ENCODE measurements at places on chromosomes 16 and 17.

- no peak for DNase-seq
These were observed 8.1 kb downstream of the DNAJC7 start for GRCh38 chr17:42009170-42009569.

GRCh38 chr17:69269131-69269998 is 40.7 kb upstream of the ABCA10 start:
- DNase-seq, result no peak

- DNase-seq, result no peak
These were observed 152.7 kb downstream of the SOX9 start for GRCh38 chr17:72273289-72274056.

DNA sequence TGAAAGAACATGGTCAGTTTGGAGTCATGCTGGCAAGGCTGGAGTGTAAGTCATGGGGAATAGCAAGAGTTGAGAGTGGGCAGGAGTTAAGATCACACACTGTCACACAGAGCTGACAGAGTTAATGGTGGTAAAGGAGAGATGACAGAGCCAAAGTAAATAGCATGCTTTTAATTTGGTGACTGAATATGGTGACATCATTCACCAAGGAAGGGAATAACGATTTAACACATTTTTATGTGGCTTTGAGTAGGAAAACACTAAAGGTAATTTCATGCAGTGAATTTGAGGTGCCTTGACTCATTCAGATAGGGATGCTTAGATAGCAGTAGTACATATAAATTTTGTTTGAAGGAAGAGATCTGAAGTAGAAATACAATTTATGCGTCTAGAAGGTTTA is 42.1 kb downstream of the SYNRG start:
- DNase-seq, result no peak

- no peak for DNase-seq
These were observed 51.0 kb downstream of the HYDIN start for GRCh38 chr16:71179569-71179968.

DNA sequence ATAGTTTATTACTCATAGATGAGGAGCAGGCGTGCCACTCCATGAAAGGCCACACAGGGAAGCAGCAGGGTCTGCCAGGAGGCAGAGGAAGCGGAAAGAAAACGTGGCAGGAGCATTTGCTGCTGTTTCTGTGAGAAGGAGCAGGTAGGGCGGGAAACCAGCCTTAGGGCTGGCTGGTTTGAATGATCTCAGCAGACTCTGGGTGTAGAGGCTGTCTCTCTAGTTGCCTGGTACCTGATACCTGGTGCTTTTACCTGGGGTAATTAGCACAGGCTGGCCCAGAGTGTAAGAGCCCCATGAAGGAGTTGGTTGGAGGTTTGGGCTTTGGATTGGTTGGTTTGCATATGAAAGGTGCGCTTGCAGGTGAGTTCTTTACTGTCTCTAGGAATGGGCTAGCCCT is 205.0 kb upstream of the CACNG3 start:
- no peak for DNase-seq

GRCh38 chr16:57818377-57819064 is 16.2 kb upstream of the KIFC3 start:
- DNase-seq, result no peak

- peak; percentile 36 for DNase-seq
These were observed 12.1 kb upstream of the CBX8 start for GRCh38 chr17:79808763-79809529.

DNA sequence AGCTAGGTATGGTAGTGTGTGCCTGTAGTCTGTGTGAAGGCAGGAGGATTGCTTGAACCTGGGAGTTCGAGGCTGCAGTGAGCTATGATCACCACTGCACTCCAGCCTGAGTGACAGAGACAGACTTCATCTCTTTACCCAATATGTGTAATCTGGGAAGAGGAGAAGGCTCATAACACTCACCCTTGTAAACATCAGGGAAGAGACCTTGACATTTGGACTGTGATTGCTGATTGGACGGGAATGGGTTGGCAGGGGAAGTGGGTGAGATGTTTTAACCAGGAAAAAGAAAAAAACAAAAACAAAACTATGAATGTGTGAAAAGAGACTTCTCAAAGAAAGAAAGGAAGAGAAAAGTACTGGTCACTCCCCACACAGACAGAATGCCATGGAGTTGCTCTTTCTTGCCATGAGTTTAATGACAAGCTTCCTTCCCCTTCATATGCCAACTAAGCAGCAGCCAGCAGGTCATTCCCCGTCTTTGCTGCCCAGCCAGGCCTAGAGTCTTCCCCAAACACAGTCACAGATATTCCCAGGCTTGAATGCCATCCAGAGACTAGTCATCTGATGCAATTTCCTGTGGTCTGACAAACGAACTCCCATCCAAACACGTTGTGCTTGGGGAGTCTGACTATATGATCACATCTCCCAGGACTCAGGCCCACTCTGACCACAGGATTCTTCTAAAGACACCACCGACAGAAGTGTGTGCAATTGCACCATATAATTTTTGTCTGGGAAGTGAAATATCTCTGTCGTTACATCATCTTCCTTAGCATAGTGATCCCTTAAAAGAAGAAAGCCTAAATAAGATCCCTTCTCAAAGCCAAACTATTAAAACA is 3.6 kb upstream of the XAF1 start:
- DNase-seq, result peak; percentile 51

DNA sequence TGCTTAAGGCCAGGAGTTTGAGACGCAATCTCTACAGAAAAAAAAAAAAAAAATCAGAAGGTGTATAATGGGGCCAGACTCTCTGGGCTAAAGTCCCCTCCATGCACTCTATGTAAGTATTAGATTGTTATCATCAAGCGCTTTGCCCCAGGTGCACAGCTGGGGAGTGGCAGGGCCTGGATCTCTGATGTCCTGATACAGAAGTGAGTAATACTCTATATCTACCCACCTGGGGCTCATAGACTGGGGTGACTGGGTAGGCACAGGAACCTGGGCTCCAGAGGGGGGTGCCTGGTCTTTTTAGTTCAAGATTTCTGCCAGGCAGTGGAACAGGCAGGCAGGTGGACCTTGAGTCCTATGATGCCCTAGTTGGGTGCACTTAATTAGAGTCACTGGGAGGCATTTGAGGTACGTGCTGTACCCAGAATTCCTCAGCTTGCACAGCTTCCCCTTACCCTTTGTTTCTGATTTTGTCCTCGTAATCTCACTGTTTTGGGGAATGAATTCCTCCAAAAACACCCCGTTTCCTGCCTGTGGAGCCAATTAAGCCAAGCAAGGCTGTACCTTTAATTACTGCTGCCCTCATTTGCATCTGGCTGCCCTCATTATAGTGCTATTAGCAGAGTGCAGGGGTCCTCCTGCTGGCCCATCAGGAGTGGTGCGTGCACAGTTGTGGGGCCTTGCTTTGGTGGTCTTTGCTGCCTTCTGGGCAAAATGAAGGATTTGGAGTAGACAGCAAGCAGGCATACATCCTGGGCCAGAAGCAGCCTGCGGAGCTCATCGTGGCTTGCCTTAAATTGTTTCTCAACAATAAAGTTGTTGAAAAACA is 239.0 kb downstream of the SNX29 start:
- DNase-seq, result no peak

GRCh38 chr16:79466111-79466510 is 134.4 kb downstream of the MAF start:
- no peak for DNase-seq

DNA sequence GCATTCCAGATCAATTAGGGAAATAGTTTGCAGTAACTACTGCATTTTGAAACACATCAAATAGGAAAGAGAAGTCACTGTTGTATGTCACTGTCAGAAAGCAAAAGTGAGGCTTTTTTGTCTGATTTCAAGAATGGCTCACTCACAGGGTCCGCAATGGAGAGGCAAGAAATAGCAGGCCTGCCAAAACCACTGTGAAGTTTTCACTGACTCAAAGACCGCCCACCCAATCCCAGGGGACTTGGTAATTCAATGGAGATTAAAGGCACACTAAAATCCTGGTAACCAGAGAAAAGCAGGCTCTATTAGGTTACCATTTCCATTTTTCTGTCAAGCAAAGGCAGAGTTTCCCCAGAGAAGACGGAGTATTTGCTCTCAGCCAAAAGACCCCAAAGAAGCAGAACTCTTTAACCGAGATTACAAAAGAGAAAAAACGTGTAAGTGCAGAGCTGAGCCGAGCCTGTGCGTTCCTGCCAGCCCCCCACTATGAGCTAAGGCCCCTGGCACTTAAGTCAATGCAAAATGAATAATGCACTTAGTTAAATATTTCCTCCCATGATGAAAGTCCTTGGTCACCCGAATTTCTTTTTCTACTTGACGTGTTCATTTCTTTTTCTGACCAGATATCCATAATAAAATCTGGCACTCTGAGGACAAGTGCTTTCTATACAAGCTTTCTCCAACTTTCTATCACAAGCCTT is 57.0 kb downstream of the FOXL1 start:
- no peak for DNase-seq

GRCh38 chr16:2710021-2710710 is 9.9 kb downstream of the PRSS27 start:
- no peak for DNase-seq

DNA sequence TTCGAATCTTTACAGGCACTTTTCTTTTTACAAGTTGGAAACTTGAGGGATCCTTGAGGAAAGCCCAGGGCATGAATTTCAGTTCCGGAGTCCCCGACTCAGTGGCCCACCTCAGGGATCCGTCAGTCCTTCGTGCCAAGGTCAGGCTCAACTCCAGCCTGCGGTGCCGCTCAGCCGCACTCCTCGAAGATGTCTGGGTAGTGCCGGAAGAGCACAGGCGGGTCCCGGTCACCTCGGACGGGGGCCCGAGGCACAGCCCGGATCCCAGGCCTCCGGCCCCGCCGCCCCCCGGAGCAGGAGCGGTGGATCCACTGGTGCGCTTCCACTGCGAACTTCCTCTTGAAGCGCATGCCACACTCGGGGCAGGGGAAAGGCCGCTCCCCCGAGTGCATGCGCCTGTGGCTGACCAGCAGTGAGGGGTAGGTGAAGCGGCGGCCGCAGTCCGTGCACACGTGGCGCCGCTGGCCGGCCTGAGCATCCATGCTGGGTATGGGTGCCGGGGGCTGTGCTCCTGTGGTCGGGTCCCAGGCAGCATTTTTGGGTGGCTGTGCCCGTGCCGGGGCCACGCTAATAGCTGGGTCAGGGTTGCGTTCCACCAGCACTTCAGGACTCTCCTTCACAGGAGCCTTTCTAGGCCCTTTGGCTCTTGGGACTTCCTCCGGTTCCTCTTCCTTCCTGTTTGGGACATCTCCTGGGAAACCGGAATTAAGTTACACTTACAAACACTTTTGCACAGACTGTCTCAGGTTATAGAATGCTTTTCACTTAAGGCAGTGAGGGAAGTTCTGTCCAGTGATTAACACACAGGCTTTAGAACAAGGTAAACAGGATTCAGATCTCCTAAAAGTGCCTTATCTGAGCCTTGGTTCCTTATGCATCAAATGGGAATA is 1.5 kb downstream of the ZNF688 start:
- peak; percentile 83 for DNase-seq

DNA sequence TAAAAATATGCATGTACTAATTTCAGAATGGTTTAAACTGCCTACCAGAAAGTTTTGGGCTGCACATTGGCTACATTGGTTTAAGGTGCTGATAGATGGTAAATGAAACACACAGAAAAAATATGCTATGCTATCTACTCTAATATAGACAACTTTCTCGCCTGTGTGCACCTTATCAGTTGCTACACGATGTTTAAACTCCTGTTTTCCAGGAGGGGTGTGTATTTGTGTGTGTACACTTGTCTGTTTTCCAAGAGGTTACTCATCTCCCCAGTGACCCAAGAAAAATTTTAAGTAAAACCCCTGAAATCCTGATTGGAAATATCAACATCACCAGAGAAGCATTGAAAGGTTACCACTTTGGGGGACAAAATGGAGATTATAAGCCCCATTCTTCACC is 21.6 kb upstream of the PSMC5 start:
- DNase-seq, result no peak

Measured in upper lobe of left lung (tissue), 6 donors.